ENCODE measurements at places on chromosomes 6 and 20.

GRCh38 chr6:87738744-87739143 lies 36.7 kb upstream of the AKIRIN2 start:
- no peak for DNase-seq

DNA sequence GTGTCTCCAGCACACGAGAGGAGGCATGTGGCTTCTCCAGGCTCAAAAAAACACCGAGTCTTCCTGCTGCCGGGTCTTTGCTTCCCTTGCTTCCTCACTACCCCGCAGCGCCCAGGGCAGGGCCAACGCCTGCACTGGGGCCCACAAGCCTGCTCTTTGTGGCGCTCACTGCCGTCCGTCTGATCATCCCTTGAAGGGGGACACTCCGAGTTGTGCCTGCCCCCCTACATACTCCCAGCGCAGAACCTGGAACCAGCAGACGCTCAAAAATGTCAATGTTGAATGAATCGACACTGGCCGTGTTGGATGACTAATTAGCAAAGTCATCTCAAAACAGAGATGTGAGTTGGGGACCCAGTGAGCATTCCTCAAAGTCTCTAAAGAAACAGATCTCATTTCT lies 8.1 kb upstream of the ARFGAP1 start:
- no peak for DNase-seq

- DNase-seq: no peak
These were observed 17.7 kb downstream of the GFRA4 start for GRCh38 chr20:3645309-3646066.

GRCh38 chr20:59429396-59429795 lies 129.0 kb downstream of the EDN3 start:
- DNase-seq: no peak

DNA sequence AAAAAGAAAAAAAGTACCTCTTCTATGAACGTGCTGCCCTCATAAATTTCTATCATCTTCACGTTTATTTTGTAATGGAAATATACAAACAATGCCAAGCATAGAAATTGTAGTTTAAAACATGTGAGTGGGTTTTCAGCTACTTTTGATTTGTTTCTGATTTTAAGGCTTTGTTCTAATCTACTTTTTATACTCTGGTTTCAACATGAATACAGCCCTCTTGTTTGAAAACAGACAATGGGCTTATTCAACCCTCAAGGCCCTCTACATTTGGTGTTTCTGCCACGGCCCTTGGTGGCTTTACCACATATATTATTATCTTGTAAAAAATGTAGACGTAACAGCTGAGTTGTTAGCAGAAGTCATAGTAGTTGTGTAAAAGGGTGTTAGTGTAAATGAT lies 153.9 kb downstream of the SOX4 start:
- no peak for DNase-seq

- no peak for DNase-seq
These were observed 91.2 kb upstream of the TMEM181 start for GRCh38 chr6:158468666-158469065.

DNA sequence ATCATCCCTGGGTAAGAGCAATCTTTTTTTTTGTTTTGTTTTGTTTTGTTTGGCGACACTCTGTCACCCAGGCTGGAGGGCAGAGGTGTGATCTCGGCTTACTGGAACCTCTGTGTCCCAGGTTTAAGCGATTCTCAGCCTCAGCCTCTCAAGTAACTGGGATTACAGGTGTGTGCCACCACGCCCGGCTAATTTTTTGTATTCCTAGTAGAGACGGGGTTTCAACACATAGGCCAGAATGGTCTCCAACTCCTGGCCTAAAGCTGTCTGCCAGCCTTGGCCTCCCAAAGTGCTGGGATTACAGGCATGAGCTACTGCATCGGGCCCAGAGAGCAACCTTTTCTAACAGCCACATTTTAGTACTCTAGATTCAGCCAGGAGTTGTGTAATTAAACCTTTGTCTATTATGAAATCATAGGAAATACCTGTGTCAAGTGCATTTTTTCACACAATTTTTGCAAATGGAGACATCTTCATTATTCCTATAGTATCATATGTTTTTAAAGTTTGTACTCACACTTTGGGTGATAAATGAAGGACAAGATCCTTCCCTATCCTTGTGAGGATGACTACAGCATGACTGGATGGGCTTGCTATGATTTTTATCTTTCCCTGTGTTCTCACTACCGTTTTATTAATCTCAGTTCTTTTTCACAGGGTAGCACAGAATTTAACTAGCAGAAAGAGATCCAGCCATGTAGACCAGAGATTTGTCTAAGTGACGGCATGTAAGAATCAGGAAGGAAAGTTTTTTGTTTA lies 82.6 kb downstream of the OR2B2 start:
- DNase-seq: no peak

DNA sequence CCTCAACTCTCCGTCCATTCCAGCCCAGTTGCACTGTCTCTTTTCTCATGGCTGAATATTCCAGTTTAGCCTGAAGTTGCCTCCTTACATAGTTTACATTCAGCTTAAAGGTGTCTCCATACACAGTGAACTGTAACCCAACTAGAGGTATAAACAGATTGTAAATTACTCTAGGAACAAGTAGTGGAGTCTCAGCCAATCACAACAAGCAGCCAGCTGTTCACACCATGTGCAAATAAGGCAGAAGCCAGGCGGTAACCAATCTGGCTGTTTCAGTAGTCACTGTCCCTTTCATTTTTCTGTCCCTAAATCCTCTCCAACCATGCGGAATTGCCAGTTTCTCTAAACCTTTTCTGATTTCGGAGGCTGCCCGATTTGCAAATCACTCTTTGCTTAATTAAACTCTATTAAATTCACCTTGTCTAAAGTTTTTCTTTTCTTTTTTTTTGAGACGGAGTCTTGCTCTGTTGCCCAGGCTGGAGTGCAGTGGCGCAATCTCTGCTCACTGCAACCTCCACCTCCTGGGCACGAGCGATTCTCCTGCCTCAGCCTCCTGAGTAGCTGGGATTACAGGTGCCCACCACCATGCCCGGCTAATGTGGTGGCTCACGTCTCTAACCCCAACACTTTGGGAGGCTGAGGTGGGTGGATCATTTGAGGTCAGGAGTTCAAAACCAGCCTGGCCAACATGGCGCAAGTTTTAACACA lies 37.6 kb upstream of the GFOD1 start:
- no peak for DNase-seq

GRCh38 chr6:117505311-117505710 lies 22.8 kb downstream of the DCBLD1 start:
- no peak for DNase-seq

DNA sequence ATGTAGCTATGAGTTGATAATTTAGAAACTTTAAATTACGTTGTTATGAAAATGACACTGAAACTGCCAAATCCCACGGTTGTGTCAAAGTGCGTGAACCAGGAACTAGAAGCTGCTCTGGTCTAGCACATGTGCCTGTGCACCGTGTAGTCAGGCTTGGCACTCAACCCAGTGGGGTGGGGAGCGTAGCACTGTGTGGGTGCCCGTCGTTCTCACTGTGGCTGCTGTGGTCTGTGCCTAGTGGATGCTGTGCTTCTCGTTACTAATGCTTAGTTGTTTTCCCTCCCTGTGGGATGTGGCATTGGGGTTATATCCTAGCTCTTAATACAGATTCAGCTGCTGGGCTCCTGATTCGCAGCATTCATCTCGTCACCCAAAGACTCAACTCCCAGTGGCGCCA lies 46.2 kb upstream of the ADIG start:
- DNase-seq: no peak

DNA sequence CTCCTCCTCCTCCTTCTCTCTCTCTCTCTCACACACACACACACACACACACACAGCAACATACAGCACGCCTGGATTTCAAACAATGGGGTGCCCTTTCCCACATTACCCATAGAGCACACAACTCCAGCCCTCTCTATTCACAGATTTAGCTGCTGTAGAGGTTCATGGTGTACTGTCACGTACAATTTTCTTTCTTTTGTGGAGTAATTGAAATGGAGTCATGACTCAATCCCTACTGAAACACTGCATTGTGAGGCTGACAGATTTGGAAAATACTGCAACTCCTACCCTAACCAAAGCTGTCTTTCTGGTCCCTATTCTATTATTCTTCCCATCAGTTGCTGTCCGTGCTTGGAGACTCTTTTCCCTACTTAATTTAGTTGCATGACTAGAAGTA lies 166.9 kb downstream of the EDN1 start:
- no peak for DNase-seq

DNA sequence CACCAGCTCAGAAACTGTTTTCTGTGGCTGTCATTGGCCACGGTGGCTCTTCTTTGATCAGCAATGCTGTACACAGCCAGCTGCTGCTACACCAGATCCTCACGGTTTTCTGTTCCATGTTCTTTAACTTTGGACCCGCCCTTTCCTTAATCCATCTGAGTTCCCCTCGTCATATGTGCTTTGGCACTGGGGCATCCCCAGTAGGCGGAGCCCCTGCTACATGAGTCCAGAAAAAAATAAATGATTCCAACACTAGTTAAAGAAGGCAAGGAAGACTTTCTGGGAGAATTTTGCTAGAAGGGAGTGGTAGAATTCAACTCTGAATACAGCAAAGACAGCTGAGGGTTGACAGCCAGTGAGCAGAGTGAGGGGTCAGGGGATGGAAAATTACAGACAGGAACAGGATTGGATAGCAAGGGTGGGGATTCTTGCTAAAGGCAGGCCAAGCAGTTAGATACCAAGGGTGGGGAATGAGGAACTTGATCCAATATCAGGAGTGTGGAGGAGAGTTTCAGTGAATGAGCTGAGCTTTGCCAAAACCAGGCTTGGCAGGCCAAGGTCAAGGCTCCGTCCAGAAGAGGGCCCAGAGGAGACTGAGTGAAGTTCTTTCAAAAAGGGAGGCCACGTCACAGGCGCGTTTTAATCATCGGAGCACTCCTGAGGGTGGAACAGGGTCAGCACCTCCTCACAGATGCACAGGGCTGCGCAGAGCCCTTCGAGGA lies 391.8 kb downstream of the CDH4 start:
- DNase-seq: no peak

DNA sequence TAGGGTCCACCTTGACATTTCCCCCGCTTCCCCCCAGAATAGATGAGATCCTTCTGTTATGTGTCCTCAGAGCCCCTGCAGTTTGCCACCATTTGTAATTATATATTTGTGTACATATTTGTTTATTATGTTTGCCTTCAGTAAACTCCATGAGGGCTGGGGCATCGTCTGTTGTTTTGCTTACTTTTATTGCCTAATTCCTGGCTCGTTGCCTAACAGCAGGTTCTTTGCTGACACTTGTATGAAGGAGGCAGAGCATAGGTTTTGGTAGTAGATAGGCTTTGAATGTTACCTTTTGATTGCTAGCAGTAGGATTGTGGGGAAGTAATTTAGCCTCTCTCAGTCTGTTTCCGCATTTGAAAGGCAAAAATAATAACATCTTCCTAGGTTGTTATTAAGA lies 9.9 kb downstream of the MAP3K4 start:
- no peak for DNase-seq

DNA sequence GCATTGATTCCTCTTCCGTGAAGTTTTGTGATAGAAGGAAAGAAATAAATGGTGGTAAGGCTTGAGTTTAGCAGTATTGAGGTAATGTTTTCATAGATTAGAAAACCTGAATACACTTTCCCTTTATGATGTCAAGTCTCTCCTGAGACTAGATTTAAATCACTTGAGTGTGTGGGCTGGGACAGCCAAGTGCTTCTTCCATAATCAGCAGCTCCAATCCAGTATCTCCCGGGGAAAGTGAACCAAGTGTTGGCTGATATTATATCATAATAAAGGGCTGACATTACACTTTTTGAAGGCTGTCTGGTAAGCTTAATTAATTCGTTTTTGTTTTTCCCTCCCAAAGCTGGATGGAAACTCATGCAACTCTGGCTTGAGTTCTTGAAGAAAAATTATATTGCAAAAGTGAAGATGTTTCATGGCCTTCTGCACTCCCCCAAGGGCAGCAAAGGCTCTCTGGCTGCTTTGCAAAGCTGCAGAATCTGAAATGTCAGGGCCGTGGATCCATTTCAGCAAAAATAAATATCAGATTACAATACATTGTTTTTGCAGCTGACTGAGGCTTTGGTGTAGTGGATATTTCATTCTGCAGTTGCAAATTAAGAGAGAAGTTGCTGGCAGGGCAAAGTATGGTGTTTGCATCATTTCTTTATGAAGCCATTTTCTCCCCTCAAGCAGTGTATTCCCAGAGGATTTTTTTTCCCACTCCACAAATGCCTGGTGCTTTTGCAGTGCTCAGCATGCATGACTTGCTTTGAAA lies 101.2 kb downstream of the MKKS start:
- no peak for DNase-seq

DNA sequence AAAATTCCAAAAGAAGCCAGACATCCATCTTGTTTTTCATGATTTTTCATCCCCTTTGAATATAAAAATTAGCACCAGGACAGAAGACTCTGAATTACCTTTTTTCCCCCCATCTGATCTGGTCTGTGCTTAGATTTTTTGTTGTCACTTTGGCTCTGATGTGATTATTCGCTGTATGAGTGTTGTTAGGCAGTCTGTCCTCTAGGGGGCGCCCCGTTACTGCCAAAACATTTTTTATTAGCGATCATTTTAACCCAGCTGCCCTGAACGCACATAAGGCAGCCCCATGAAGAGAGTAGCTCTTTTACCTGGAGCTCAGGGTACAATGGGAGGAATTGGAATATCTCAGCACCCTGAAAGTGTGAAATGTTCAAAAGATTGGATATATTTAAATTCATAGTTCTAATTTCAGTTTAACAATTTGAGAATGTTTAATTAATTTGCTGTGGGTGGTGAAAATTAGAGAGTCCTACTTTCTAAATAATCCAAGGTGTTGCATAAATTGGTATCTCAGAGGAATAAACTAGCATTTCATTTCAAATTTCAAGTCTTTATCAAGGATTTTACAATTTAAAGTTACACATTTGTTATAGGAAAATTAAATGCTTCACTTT lies 60.8 kb downstream of the PRPH2 start:
- DNase-seq: peak; percentile 45

DNA sequence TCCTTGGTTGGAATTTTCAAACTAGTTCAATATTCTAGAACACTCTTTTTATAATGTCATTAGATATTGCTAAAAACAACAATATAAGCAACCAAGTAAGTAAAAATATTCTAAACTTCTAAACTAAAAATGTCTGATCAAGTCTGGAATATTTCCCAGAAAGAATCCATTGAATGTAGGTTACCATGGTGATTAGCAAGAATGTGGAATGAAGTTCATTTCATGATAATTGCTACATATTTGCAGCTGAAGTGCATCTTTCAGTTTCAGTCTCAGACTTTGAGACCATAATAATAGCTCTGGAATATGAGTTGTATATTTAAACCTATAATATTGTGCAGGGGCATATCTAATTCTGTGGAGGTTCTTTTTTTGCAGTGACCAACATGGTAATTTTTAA lies 61.0 kb upstream of the NKAIN2 start:
- DNase-seq: no peak

DNA sequence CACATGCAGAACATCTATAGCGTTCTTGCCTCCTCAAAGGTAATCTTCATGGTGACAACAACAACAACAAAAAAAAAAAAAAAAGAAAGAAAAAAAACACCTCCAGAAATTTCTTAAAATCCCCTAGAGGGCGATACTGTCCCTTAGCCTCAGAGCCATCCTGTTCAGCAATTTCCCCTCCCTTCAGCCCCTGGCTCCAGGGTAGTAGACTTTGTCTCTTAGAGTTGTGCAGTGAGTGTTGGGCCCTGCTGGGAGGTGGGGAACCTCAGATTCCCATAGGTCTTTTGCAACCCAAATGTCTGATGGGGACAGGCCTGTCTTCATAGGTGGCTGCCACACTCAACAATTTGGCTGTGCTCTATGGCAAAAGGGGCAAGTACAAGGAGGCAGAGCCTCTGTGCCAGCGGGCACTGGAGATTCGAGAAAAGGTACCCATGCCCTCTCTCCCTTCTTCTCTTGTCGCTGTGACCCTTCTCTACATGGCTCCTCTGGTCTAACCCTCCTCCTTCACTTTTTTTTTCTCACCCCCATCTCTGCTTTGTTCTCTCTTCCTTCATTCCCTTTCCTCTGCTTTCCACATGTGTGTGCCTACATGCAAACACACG lies 6.0 kb upstream of the PTK7 start:
- DNase-seq: no peak

GRCh38 chr20:20446001-20446400 lies 78.1 kb downstream of the INSM1 start:
- no peak for DNase-seq

All from HS-27A (cell line).